ENCODE measurements at places on chromosomes 6 and 20. TPM values are rescaled to one million over a fixed set of nuclear protein-coding genes. Genes with fewer than 3 reads are reported as not detected.

BHLHE23 gene
- total RNA-seq = not detected

NNAT gene
- total RNA-seq = not detected

OOEP gene
- 0.57 TPM for total RNA-seq

CDK19 gene
- 26.5 TPM for total RNA-seq

SEL1L2 gene
- total RNA-seq = not detected

TPX2 gene
- 164 TPM for total RNA-seq

TSPO2 gene
- total RNA-seq = not detected

C2 gene
- total RNA-seq = 1.3 TPM

MLN gene
- not detected for total RNA-seq

DNA sequence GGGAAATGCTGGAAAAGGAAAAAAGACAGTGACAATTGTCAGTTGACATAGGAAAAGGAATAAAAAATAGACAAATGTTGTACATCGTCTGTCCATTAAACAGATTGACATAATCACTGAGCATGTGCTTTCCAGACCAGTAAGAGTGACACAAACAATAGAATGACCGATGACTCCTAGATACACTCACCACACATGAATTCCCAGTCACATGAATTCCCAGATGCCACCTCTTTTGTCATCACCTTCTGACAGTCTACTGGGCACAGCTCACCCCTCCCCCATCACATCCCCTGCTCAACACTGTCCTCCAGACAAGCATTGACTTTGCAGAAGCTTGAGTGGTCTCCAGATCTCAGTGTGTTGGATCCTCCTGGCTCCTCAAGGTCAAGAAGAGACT, 25.9 kb downstream of the POM121L2 start:
- no peak overlapping the region for H3K4me3 ChIP-seq
- no peak overlapping the region for H3K27ac ChIP-seq
- H3K36me3 ChIP-seq = peaks cover 24% of the 10 kb centered on the region

DNA sequence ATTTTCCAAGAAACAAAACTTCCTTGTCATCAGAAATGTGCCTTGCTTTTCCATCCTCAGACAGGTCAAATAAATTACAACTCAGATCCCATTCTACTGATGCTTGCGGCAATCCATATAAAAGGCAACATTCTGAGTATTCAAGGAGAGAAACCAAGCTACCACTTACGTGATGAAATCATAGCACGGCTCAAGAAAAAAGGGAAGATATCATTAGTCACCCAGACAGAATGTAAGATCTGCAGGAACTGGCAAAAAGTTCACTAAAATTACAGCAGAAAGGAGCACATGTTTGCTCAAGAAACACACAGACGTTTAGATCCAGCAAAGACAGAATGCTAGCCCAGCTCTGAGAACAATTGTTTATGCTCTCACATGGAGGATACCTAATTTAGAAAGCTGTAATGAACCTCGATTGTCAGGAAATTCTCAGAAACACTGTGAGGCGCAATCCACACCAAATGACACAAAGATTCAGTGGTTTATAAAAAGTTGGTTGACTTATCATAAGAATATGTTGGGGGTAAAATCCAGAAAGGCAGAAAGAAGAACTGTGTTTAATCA, 304.2 kb downstream of the ADGRG6 start:
- no peaks in the 10 kb centered on the region for H3K36me3 ChIP-seq
- H3K4me1 ChIP-seq = peaks cover 7% of the 10 kb centered on the region
- no peak overlapping the region for H3K4me3 ChIP-seq
- DNase-seq = no peak

DNA sequence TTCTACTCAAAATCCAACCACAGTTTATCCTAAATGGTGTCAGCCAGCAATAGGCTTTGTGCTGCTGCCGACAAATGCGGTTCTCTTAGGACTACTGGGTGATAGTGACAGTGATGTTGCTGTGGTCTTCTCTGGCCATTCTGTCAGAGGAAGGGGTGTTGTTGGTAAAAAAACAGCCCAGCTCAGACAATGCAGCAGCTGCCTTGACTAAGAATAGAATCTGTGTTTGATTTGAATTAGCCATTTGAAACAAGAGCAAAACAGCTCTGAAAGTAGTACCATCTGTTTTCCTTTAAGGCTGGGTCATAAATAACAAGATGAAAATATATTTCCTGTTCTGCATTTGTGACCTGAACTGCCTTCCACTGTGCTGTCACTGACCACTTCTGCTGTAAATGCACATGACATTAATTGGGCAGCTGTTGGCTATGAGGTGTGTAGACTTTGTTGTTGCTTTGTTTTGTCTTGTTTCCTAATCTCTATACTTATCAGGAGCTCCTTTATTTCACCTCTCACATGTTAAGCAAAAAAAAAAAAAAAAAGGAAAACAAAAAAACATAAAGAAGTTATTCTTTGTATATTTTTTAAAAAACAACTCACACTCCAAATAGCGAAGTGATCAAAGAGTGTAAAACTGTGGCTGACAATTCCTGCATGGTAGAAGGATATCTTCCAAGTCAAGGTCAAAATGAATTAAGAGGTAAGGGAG, 497.8 kb upstream of the ARID1B start:
- no peak overlapping the region for H3K4me3 ChIP-seq
- DNase-seq = no peak
- H3K4me1 ChIP-seq = peaks cover 3% of the 10 kb centered on the region
- H3K27ac ChIP-seq = no peak overlapping the region
- H3K27me3 ChIP-seq = no peaks in the 10 kb centered on the region

- H3K4me1 ChIP-seq = peaks cover 94% of the 10 kb centered on the region
- H3K36me3 ChIP-seq = peaks cover 64% of the 10 kb centered on the region
- H3K27ac ChIP-seq = peak overlapping the region; percentile 93
- peak overlapping the region; percentile 72 for H3K4me3 ChIP-seq
Observed at GRCh38 chr20:50519036-50519762, 9.0 kb downstream of the PTPN1 start.

GRCh38 chr6:47481806-47482205, 4.2 kb downstream of the CD2AP start:
- no peak for DNase-seq
- H3K4me1 ChIP-seq = peaks cover 54% of the 10 kb centered on the region
- no peak overlapping the region for H3K4me3 ChIP-seq
- H3K27ac ChIP-seq = no peak overlapping the region
- peaks cover 5% of the 10 kb centered on the region for H3K36me3 ChIP-seq

DNA sequence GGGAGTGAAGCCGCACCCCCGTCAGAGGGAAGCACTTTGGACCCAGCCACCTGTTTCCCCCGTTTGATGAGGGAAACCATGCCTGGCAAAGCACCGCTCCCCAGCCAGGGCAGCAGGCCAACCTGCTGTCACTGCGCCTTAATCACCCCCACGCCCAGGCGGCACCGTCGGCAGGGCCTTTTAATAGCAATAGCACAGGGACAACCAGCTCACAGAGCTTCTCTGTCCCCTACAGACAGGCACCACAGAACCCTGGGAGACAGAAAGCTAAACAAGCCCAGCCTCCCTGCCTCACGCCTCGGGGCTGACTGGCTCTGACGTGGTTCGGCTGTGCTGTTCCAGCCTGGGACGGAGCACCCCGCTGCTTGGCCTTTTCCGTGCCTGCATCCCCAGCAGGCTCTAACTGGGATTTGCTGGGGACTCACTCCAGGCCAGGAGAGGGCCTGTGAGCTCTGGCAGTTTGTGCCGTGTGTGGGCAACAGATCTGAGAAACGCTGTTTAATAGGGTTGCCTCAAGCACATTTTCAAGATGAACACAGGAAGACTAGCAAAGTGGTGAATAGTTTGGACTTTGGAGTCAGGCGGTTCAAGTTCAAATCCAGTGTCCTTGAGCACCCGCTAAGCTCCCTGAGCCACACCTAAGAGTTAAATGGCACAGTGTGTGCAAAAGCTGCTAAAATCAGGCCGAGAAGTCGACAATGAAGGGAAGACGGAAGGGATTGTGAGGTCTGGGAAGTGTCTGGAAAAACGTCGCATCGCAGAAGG, 223.8 kb downstream of the NRN1 start:
- no peaks in the 10 kb centered on the region for H3K4me1 ChIP-seq
- H3K36me3 ChIP-seq = no peaks in the 10 kb centered on the region
- H3K4me3 ChIP-seq = no peak overlapping the region
- H3K27me3 ChIP-seq = no peaks in the 10 kb centered on the region
- no peak for DNase-seq

GRCh38 chr6:75204217-75204958, 1.5 kb downstream of the COL12A1 start:
- peaks cover 50% of the 10 kb centered on the region for H3K4me1 ChIP-seq
- H3K27ac ChIP-seq = peak overlapping the region; percentile 62
- DNase-seq = peak; percentile 53
- no peaks in the 10 kb centered on the region for H3K36me3 ChIP-seq

DNA sequence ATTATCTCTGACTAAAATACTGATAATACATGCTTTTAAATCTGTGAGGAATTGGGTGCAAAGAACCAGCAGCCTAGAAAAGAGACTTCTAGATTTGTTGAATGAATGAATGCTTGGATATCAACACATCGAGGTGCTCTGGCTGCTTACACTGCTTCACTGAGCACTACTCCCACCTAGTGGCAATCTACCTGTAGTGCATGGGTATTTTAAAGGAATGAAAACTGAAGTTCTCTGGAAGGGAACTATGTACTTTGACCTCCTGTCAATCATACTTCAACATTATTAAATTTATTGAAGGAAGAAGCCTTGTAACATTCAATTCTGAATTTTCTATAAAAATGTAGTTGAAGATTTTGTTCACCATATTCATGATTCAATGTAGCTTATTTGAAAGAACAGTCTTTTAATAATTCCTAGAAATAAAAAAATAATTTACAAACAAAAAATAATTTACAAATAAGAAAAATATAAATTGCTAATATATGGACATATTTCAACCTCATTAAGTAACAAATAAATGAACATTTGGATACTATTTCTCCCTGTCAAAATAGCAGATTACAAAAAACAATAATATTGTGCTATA, 111.2 kb upstream of the MMS22L start:
- no peak overlapping the region for H3K4me3 ChIP-seq
- H3K27ac ChIP-seq = no peak overlapping the region
- peak; percentile 65 for DNase-seq

GRCh38 chr20:54350415-54350814, 125.0 kb upstream of the DOK5 start:
- H3K27ac ChIP-seq = no peak overlapping the region
- H3K27me3 ChIP-seq = no peaks in the 10 kb centered on the region
- no peak for DNase-seq
- H3K4me3 ChIP-seq = no peak overlapping the region

- no peaks in the 10 kb centered on the region for H3K27me3 ChIP-seq
- H3K4me3 ChIP-seq = no peak overlapping the region
- DNase-seq = no peak
- no peak overlapping the region for H3K27ac ChIP-seq
Observed at GRCh38 chr6:131053546-131054240, 9.4 kb downstream of the EPB41L2 start.

DNA sequence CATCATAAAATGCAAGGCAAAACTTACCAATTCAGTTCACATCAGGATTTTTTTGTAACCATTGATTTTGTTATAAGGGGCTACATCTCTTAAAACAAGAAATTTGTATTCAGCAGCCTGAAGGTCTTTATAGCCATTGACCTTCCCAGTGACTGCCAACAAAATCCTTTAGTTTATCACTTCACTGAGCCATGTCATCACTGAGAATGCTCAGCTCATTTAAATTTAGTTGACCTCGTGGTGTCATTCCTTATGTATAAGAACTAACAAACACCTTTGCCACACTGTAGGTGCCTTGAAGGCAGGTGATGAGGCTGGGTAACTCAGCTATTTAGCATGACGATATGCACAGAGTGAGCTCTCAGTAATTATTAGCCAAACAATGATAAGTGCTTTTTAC, 77.7 kb downstream of the GRM1 start:
- no peak for DNase-seq
- peaks cover 2% of the 10 kb centered on the region for H3K27me3 ChIP-seq
- no peaks in the 10 kb centered on the region for H3K36me3 ChIP-seq
- no peak overlapping the region for H3K27ac ChIP-seq
- H3K4me1 ChIP-seq = no peaks in the 10 kb centered on the region

- no peak overlapping the region for H3K27ac ChIP-seq
- DNase-seq = no peak
- no peaks in the 10 kb centered on the region for H3K36me3 ChIP-seq
- no peaks in the 10 kb centered on the region for H3K4me1 ChIP-seq
- no peak overlapping the region for H3K4me3 ChIP-seq
Observed at GRCh38 chr20:23651117-23651516, 13.4 kb upstream of the CST3 start.

DNA sequence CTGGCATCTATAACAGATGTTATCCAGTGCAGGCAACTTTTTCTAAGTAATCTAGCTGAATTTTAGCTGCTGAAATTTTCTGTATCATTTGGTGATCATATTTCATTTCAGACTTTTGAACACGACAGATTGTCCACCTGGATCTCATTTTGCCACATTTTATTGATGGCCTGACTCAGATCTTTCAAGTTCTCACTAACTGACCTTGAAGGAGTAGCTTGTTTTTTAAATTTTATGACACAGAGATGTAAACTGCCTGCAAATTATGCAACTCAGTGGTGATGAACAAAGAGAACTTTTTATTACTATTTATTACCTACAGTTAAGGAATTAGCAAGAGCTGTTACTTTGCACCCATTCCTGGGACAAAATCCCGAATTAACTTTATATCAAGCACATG, 366.4 kb downstream of the PAX1 start:
- H3K27ac ChIP-seq = no peak overlapping the region
- H3K4me1 ChIP-seq = no peaks in the 10 kb centered on the region
- no peak overlapping the region for H3K4me3 ChIP-seq
- DNase-seq = no peak

DNA sequence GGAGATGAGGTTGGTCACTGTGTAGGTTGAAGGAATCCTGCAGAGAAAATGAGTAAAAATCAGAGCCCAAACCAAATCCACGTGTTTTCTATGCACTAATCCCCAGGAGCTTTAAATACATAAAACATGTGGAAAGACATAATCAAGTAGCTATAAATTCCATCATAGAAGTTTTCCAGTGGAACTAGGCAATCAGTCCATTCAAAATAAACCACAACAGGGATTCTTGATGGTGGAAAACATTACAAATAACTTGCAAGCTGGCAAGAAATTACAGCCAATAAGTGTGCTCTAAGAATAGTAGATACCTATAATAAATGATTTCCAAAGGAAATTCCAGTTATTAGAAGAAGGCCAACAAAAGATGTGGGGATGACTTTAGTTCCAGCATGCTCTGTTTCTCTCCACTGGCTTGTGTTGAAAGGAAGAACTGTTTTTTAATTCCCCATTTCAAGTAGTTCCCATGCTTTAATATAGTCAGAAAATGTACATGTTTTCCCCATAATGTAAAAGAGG, 49.8 kb upstream of the ADGRG6 start:
- no peak overlapping the region for H3K27ac ChIP-seq
- no peaks in the 10 kb centered on the region for H3K36me3 ChIP-seq
- no peak for DNase-seq

- DNase-seq = no peak
- H3K4me3 ChIP-seq = no peak overlapping the region
- H3K27ac ChIP-seq = no peak overlapping the region
- no peaks in the 10 kb centered on the region for H3K27me3 ChIP-seq
Observed at GRCh38 chr20:17377231-17377630, 150.4 kb downstream of the PCSK2 start.

GRCh38 chr6:144757299-144757698, 472.2 kb downstream of the UTRN start:
- H3K4me1 ChIP-seq = no peaks in the 10 kb centered on the region
- no peak for DNase-seq
- H3K27ac ChIP-seq = no peak overlapping the region
- H3K36me3 ChIP-seq = peaks cover 34% of the 10 kb centered on the region
- H3K4me3 ChIP-seq = no peak overlapping the region
